Left renal pelvis (tissue), 4 donors: ENCODE measurements at places on chromosomes 12 and 14.

- no peak for DNase-seq
These were observed 26.3 kb downstream of the ZFP36L1 start for GRCh38 chr14:68766299-68767247.

DNA sequence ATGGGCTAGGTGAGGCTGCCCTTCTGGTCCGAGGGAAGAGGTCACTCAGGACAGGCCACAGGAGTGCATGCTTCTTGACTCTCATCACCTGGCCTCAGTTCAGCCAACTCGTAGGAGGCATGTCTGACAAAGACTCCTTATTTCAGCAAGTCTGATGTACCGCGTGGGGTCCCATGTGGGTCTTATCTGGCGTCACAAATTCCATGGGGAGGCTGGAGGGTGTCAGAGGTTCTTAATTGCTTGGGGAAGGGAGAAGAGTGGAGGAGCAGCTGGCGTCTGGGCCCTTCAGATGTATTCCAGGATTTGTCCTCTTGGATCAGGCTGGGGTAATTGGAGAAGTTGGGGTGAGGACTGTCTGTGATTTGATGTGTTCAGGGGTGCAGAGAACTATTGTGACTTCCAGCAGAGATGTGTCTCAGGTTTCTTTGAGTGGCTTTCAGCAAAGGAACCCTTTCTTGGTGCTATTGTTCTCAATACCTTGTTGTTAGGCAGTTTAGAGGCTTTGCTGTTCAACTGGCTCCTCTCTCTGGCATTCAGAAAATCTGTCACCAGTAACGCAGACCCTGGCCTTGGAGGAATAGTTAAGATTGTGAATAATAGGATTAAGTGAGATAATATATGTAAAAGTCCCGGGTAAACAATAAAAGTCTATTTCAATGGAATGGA is 60.1 kb downstream of the SUSD6 start:
- DNase-seq, result no peak

DNA sequence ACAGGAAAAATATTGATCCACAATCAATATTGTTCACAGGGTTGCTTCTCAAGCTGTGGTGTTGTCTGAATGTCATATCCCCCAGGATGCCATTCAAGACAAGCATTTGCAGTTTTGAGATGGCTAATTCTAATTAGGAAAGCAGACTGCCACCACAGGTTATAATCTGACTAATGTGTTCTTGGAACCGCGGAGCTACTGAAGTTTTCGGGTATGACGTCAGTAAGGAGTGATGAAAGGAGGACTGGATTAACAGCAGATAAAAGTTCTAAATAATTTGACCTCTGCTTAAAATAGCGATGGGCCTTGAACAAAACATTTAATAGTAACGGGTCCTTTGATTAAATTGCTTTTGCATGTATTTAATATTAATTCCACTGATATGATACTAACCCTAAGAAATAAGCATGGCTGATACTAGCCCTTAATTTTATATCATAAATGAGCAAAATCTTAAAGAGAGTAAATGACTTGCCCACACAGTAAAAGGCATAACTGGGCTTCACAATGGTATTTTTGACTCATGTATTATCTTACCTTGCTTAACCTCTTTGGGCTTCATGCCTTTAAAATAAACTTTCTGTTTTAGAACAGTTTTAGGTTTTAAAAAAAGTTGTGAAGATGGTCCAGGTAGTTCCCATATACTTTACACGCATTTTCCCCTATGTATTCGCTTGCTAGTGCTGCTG is 50.3 kb downstream of the TSHR start:
- no peak for DNase-seq

DNA sequence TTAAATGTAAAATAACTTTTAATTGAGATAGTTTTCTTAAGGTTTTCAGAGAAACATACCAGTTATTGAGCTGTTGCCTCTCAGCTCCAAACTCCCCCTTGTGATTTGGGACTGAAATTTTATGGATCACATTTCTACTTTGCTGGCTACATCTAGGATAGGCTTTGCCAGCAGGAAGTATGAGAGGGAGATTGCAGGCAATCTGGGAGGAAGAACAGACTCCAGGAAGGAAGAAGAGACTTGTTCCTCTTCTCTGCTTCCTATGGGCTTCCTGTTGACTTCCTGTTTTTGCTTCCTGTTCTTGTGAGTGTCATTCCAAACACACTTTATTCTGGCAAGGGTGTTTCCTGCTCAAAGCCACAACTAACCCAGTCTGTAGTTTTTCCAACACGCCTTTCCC is 312.9 kb downstream of the ITPR2 start:
- DNase-seq, result no peak

- DNase-seq, result no peak
These were observed 49.9 kb downstream of the LRP6 start for GRCh38 chr12:12217018-12217359.

DNA sequence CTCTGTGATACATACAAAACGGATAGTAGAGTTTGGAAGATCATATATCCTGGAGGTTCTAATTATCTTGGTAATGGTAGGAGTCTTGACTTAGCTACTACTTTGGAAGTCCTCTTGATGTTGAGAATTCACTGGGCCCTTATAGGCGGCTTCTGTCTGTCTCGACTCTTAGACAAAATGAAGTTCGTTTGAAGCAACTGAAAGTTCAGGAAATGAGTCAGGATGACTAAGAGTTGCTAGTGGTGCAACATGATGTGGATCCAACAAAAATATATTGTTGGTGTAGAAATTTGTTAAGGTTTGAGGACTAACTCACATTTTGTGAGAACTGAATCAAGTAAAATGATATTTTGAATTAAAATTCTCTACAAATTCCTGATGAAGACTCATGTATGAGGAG is 272.7 kb downstream of the AEBP2 start:
- no peak for DNase-seq

- no peak for DNase-seq
These were observed 31.7 kb upstream of the APPL2 start for GRCh38 chr12:105267711-105268110.

GRCh38 chr14:87179936-87180335 is 813.0 kb downstream of the GALC start:
- no peak for DNase-seq

DNA sequence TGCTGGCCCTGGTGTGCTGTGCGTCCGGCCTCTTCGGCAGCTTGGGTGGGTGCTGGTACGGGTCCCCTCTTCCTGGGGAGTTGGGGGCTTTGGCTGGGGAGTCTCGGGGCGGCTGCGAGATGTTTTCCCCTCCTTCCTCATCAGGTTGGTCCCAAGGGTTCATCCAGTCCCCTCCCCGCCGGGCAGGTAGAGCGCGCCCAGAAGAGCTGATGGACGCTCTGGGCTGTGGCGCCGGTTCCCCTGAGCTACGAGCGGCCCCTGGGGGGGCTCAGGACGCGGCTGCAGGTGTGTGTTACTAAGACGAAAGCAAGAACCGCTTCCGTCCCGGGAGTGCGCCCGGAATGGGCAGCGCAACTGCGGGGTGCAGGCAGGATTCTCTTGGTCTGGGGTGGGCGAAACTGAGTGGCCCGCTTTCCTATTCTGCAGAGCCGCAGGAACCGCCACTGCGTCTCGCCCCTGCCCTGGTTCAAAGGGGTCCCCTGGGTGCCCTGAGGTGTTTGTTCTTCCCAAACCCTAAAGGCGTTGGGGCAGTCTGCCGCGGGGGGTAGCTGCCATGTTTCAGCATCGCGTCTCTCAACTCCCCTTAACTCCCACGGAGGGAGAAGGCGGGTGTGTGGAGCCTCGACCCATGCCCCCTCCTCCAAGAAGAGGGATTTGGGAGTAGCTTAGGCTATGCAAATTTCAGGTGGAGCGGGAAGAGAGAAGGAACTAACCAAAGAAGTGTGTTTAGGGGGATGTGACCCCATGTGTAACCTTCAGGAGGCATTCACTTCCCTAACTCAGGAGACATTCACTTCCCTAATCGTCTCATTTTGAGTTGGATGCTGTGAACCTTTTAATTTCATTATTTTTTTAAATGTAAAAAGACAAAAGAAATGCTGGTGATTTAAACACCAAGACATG is 1.2 kb downstream of the SLC24A4 start:
- no peak for DNase-seq

DNA sequence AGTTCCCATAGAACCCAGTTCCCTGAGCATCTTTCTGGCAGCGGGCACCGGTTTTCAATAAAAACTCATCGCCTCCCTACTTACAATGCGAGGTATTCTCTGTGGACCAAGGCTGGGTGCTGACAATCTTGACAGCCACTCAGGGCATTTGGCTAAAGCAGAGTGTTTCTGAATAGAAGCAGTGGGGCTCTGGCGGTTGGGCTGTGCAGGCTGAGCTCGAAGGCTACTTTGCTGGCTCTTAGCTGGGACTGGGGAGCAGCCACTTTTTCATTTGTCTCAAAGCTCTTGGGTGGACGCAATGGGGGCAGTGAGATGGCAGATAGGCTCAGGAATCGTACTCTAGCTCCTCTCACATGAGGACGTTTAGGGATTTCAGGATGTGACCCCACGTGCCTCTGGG is 151.8 kb downstream of the UNC79 start:
- no peak for DNase-seq

DNA sequence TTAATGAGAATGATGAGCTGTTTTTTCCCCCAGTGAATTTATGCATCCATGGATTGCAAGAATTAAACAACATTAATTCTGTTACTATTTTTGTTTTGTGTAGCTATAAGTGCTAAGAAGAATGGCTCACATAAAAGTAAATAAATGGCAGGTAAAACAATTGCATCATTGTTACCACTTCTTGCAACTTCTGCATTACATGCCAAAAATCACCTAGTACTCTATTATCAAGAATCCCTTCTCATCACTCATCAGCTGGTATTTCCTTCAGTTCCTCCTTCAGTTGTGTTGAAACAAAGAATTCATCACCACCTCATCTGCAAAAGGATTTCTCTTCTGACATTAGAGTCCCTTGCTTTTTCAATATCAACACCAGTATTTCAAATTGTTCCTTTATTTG is 773 bp downstream of the A2M start:
- no peak for DNase-seq

GRCh38 chr14:29222671-29223268 is 456.2 kb downstream of the FOXG1 start:
- no peak for DNase-seq

DNA sequence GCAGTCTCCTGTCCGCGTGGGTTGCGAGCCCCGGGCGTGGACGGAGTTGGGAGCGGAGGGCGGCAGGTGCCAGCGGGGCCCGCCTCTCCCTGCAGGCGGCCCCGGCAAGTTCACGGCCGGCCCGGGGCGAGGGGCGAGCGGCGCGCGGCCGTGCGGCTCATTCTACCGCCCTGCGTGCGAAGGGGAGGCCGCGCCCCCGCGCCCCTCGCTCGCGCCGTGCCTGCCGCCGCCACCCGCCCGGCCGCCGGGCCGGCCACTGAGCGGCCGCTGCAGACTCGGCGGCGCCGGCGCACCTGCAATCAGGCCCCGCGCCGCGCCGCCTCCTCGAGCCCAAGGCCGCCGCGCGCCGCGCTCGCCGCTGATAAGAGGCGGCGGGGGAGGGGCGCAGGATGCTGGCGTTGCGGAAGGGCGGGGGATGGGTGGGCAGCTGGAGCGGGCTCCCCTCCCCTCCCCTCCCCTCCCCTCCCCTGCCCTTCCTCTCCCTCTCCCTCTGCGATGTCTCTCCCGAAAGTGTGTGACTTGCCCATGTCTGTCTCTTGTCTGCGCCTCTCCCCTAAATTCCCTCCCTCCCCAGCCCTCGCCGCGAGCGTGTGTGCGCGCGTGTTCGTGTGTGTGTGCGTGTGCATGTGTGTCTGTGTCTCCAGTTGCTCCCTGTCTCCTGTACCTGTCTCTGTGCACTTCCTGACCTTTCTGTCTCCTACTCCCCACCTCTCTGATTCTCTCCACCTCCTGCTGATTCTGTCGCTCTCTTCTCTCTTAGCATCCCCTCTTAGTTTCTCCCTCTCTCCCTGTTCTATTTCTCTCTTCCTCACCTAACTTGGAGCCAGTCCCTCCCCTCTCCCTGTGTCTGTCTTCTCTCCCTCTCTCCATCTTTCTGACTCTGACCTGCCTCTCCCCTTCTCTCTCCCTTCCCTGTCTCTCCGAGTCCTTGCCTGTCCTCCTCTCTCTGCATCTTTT is 768.1 kb upstream of the TBX3 start:
- peak; percentile 53 for DNase-seq

DNA sequence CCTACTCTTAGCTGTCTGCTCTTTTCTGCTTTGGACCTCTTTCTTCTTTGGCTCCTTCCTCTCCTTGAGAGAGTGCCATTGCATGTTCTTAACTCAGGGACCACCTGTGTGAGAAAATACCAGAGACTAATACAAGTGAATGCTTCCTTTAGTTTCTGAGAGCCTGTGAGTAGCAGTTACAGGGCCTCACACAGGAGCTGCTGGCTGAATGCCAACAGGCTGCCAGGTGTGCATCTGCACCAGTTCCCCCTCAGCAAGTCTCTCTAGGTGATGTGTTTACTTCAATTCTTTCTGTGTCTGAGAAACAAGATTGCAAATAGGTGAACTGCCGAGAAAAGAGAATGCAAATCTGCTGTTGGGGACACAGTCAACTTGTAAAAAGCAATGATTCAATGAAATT is 108.2 kb downstream of the STXBP6 start:
- DNase-seq, result no peak
